GM12865 (cell line): ENCODE measurements at places on chromosomes 1 and 21.

GRCh38 chr1:185350027-185350442 lies 33.0 kb upstream of the IVNS1ABP start:
- no peak for DNase-seq

DNA sequence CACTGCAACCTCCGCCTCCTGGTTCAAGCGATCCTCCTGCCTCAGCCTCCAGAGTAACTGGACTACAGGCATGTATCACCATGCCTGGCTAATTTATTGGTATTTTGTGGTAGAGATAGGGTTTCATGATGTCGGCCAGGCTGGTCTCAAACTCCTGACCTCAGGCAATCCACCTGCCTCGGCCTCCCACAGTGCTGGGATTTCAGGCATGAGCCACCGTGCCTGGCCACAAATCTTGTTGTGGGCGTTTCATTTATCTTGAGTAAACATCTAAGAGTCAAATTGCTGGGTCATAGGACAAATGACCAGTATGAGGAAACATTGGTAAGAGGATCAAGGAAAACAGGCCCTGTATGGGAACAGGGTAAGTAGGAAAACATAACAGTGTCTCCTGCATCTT lies 17.9 kb downstream of the TMEM200B start:
- no peak for DNase-seq

DNA sequence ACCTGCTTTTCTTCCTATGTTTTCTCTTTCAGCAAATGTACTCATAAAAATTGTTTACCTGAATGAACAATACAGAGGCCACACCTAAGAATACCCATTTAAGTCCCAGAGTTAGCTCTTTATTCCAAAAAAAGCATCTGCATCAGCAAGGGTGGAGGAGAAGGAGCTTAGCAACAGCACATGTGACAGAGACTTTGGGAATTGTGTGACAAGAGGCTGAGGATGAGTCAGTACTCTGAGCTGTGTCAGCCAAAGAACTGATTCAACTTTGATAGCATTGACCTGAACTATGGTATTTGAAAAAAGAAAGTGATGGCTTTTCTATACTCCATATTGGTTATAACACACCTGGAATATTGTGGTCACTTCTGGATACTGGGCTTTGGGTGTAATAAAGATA lies 162.7 kb downstream of the ZNF648 start:
- DNase-seq, result no peak

- DNase-seq, result no peak
Measured at GRCh38 chr1:234315588-234315987, 57.7 kb upstream of the COA6 start.

GRCh38 chr1:16433030-16433429 lies 4.2 kb downstream of the SPATA21 start:
- DNase-seq, result peak; percentile 70

- no peak for DNase-seq
Measured at GRCh38 chr21:14995695-14996490, 68.9 kb downstream of the NRIP1 start.

DNA sequence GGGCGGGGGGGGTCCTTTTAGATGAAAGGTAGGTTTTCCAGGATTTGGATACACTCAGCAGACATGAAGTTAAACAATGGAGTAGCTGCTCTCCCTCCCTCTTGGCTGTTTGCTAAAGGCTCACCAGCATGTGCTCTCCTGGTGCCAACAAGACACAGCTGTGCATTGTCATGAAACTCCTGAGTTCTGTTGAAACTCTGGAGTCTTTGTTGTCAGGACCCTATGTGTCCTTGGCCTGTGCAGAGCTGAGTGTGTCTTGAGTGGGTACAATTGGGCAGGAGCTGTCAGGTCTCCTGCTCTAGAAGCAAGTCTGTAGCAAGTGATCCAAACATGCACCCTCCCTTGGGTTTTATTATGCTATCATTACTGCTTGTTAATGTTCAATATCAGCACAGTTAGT lies 12.7 kb downstream of the TBX19 start:
- no peak for DNase-seq

DNA sequence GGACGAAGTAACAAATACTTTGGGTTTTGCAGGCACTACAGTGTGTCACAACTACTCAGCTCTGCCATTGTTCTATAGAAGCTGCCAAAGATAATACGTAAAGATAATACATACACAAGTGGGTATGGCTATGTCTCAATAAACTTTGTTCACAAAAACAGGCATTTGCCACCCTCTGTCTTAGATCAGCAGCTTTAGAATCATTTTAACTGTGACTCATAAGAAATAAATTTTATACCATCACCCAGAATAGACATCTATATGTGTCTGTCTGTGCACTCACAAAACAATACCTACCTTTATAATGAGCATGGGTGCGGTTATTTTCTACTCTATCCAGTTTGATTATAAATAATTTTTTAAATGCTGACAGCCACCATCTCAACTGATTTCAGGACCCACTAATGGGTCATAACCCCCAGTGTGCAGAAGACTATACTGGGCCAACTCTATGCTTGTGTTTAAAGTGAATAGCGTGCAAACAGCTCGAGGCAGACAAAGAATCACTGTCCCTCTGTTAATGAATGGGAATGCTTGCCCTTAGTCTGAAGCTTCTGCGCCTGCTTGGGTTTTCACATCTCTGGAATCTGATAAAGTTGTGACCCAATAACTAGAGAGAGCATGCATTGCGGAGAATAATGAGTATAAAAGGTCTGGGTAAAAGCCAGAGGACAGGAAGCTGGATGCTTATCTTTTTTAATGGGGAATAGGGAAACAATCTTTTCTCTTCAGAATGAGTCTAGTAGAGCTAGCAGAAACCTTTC lies 216.2 kb downstream of the PLPP3 start:
- no peak for DNase-seq

DNA sequence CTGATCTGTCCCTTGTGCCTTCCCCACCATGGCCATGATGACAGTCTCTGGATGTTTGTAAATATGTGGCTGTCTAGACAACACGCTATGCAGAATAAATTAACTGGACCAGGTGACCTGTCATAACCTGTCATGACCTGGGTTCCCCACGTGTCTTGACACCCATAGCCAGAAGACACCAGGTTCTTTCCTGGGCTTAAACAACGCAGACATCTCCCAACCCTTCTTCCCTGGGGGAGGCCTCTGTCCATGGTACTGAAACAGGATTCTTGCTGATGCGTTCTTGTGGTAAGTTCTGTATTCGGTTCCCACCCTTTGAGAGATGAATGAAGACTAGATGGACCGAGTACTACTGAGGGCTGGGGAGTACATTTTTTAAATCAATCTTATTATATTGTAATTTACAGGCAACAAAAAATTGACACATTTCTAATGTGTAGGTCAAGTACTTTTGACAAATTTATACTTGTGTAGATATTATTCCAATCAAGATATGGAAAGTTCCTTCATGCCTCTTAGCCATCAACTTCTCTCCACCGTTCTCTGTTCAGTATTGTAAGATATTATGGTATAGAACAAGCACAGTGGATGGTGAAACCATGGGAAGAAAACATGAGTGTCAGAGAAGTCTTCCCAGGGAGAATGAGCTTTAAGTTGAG lies 738.8 kb downstream of the PTPRU start:
- peak; percentile 11 for DNase-seq

DNA sequence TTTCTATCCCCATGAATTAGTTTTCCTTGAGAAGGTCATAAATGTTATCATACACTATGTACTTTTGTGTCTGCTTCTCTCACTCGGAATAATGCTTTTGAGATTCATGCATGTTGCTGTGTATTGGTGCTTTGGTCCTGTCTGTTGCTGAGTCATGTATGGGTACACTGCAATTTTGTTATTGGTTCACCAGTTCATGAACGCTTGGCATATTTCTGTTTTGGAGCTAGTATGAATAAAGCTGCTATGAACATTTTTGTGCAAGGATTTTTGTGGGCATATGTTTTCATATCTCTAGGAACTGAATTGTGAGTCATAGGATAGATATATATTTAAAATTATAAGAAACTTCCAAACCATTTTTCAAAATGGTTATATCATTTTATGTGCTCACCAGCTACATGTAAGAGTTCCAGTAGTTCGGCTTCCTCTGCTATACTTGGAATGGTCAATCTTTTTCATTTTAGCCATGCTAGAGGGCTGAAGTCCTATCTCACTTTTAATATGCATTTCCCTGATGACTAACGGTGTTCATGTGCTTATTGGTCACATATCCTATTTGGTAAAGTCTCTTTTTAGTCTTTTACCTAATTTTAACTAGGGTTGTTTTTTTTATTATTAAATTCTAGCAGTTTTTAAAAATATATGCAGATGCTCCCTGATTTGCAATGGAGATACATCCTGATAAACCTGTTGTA lies 38.2 kb downstream of the ETS2 start:
- no peak for DNase-seq

- no peak for DNase-seq
Measured at GRCh38 chr21:33492571-33492970, 1.1 kb upstream of the DNAJC28 start.

DNA sequence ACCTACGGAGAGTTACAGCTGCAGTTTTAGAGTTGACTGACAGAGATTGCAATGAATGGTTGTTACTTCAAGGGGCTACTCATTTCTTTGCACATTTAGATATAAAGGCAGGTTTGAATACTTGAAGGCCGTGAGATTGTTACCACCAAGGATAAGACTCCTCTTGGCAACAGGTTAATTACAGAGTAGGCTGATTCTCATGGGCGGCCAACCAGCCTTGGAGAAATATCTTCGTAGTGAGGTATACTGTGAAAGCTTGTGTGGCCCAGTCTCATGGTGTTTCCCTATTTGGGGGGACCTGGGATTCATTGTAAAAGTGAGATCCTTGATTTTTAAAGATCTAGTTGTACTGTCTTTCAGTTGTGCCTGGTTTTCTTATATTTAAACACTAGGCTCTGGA lies 103.2 kb upstream of the OLFM3 start:
- no peak for DNase-seq

GRCh38 chr1:159882527-159882862 lies 17.5 kb downstream of the CFAP45 start:
- DNase-seq, result no peak

- no peak for DNase-seq
Measured at GRCh38 chr1:108082001-108082400, 117.0 kb upstream of the VAV3 start.

DNA sequence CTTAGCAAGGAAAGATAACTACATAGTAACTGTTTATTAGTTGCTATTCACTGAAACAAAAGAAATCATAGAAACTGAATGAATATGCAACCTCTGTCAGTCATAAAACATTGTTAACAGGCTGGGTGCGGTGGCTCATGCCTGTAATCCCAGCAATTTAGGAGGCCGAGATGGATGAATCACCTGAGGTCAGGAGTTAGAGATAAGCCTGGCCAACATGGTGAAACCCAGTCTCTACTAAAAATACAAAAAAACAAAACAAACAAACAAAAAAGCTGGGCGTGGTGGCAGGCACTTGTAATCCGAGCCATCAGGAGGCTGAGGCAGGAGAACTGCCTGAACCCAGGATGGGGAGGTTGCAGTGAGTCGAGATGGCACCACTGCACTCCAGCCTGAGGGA lies 44.1 kb downstream of the CRB1 start:
- no peak for DNase-seq

- DNase-seq, result no peak
Measured at GRCh38 chr1:171494076-171494475, 8.7 kb downstream of the PRRC2C start.

- no peak for DNase-seq
Measured at GRCh38 chr1:212822956-212823355, 24.5 kb downstream of the SPATA45 start.

DNA sequence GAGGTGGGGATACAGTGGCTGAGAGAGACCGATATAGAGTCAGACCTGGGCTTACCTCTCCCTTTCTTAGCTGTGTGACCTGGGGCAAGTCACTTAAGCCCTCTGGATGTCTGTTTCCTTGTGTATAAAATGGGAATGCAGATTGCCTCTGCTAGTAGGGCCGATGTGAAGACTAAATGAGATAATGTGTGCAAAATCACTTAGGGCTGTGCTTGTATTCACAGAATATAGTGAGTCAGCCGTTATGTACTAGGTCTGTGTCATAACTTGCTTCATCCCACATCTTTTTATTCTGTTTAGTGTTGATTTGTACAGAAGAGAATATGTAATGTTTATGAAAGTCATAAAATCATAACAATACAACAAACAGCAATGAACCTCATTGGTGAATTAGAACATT lies 56.0 kb downstream of the PTPRU start:
- no peak for DNase-seq

GRCh38 chr1:24321697-24322469 lies 2.7 kb downstream of the GRHL3 start:
- peak; percentile 86 for DNase-seq

DNA sequence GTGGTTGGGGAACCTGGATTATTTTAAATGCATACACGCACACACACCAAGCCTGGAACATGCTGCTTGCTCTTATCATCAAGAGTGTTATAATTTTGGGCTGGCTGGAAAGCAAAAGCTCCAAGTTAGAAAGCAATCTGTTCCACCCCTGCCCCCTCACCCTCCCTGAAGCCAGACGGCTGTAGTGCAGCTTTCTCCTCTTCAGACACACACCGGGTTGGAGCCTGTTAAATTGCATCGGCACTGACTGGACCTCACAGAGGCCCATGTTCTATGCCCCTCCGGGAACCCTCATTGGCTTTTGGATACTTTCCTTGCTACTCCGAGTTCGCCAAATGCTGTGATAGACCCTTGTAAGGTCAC lies 90.6 kb upstream of the KCNJ15 start:
- DNase-seq, result no peak

DNA sequence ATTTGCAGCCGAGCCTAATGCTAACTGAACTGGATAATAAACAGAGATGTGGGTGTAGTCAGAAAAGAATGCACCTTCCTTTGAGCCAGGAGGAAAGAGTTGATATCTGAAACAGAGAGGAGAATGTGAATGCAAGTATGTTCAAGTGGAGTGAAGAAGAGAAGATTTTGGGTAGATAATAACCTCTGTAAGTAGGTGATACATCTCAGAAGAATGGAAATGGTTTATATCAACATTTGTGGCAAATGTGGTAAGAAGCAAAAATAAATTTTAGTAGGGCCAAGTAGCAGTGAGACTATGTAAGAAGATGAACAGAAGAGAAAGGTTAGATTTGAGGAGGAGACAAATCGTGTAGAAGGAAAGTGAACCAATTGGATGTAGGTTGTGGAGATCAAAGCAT lies 1.7 kb upstream of the DNTTIP2 start:
- DNase-seq, result no peak

- DNase-seq, result no peak
Measured at GRCh38 chr1:69911301-69911801, 294.0 kb downstream of the LRRC40 start.

DNA sequence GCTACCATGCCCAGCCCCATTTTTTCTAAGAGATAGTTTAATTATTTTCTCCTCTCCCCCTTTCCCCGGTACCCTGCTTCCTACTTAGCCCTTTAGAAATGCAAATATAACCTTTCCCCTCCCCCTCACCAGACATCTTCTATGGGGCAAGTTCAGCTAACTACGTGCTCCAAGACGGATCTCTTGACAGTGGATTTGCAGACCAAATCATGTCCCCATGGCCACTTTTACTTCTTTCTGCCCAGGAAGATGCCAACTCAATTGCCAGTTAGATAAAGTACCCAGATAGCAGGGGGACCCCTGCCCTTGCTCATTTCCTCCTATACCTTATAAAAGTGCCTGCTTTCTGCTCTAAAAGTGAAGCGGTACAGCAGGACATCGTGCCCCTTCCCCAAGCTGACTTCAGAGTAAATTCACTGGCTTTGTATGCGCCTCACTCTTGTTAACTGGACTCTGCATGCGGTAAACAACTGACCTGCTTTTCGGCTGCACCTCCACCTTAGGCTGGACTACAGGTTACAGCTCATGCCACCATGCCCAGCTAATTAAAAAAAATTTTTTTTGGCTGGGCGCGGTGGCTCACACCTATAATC lies 7.4 kb downstream of the DNAJC11 start:
- no peak for DNase-seq
